ENCODE measurements at places on chromosomes 7 and 10.

DNA sequence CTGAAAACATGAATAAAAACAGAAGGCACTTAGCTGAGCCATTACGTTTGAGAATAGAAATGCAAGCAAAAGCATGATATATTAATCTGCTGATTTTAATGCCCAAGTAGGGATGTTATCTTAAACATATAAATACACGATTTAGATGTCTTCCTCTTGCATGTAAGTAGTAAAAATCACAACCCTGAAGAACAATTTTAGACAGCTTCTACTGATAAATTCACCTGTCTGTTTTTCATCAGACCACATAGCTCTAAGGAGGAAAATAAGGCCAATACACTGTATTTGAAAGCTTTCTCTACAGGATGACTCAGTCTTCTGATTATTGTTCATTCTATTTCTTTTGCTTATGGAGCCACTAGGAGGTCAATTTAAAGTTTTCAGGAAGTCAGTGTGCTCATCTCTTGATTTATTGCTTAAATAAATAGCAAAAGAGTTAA, 210.9 kb upstream of the CHRM2 start:
- DNase-seq, result no peak

DNA sequence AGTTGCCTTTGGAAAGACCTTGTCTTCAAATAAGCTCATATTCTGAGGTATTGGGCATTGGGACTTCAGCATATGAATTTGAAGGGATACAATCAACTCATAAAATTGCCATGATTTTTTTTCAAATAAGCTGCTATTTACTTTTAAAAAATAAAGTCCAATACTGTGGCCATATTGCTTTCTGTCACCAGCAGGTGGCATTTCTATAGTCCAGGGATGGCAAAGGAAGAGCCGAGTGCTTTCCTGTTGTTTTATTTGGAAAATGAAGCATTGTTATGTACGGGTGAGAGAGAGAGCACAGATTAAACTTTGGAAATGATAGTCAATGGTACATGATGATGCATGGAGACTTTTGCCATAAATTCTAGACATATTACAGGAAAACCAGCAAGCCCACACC, 104.1 kb upstream of the DPP6 start:
- no peak for DNase-seq

- DNase-seq, result no peak
These were observed 192.2 kb downstream of the NXPH1 start for GRCh38 chr7:8625612-8626011.

- DNase-seq, result no peak
These were observed 102.9 kb upstream of the FERD3L start for GRCh38 chr7:19248115-19248514.

- DNase-seq, result no peak
These were observed 53.4 kb downstream of the TMEM209 start for GRCh38 chr7:130151591-130152492.

GRCh38 chr10:24254180-24254579, 45.2 kb downstream of the KIAA1217 start:
- no peak for DNase-seq

- DNase-seq, result no peak
These were observed 159.8 kb downstream of the FOXP2 start for GRCh38 chr7:114574384-114574783.

DNA sequence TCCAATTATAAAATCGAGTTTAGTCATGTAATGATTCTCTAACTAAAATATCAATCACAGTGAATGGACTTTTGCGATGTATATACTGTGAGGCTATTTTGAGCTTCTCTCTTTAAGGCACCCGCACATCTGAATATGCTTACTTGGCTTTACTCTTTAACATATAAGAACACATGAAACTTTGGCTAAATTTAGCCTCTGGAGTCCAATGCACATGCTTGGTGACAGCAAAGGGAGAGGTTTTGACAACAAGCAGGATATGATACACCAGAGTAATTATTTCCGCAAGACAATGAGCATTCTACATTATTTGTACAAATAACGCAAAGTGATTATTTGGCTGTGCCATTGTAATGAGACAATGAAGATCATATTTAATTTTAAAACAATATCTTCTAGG, 72.4 kb downstream of the ARID5B start:
- no peak for DNase-seq

GRCh38 chr10:63553473-63553872, 32.3 kb downstream of the REEP3 start:
- DNase-seq, result no peak

GRCh38 chr7:53904355-53904754, 637.8 kb upstream of the VSTM2A start:
- DNase-seq, result no peak
